ENCODE measurements at places on chromosomes 1 and 21.

GRCh38 chr1:5475572-5475971, 516.7 kb downstream of the NPHP4 start:
- DNase-seq = no peak

DNA sequence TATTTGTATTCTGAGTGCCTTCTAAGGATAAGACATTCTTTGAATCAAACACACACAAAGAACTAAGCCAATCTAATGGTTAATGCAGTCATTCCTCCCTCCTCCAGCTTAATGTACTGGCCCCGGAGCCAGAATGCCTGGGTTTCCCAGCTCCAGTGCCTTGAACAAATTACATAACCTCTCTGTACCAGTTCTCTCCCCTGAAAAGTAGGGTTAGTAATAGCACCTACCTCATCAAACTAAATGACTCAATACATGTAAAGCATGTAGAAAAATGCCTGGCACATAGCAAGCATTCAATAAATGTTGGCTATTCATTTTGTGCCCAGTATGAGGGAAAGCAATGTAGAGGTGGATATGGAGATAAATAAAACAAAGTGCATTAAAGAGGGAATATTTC, 14.0 kb downstream of the C1orf52 start:
- DNase-seq = no peak

DNA sequence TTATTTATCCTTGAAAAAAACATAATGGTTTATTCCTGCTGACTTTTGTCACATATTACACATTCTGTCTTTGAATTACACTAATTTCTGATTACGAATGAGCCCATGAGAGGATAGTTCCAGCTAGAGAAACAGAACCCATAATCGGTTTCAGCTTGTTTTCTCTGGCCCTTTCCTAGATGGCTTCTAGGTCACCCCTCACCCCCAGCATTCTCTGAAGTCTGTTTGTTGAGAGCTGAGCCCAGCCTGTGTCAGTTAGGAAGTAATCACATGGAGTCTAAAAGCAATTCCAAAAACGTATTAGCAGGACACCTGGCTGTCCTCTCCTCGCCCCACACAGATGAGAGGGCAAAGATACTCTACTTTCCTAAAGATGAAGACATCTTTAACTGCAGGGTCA, 48.9 kb downstream of the KIAA1614 start:
- DNase-seq = no peak

DNA sequence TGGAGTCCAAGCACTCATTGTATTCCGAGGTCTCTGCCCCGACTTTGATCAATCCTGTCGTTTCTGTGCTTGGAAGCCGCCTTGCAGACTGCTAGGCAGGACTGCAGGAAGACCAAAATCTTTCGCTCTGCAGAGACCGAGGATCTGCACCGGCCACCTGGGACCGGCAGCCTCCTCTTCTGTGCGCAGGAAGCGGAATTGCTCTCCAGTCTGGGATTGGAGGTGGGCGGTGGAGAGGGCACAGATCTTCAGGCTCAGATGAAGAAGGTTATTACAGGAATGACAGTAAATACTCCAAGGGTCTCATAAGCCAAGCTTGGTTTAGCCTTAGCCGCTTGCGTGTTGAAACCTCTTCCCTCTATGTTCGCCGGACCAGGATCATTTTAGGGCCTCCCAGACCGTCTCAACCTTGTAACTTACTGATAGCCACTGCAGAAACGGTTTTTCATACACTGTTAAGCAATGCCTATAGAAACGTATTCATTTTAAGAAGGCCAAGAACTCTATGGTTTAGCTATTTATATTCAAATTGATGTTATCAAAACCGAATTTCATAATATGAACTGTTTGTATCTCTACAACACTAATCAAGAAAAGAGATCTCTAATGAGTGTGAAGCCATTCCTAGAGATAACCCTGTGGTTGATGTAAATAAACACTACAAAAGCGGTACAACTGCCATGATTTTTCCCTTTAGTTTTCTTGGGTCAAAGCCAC, 1.1 kb downstream of the MIA3 start:
- DNase-seq = peak; percentile 2

- no peak for DNase-seq
Observed at GRCh38 chr1:65425697-65426096, 5.2 kb downstream of the LEPR start.

- no peak for DNase-seq
Observed at GRCh38 chr21:23488245-23488644, 2119.0 kb downstream of the MRPL39 start.

DNA sequence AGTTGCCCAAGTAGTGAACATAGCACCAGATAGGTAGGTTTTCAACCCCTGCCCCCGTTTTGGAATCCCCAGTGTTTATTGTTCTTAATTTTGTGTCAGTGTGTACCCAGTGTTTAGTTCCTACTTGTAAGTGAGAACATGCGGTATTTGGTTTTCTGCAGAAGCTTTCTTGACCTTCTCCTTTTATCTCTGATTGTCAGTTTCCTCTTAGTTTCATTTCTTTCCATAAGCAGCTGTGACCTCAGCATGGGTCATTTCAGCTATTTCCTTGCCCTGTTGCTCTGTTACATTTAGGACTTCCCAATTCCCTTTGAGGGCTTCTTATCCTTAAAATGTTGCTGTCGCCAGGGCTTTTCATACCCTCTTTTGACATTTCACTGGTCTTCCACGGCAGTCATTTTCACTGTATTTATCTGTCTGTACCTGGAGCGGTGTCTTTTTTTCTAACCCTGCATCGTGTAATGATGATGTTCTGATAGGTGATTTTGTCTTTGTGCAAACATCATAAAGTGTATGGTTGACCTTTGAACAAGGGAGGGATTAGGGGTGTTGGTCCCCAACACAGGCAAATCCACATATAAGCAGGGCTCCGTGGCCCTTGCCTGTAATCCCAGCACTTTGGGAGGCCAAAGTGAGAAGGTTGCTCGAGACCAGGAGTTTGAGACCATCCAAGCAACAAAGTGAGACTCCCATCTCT, 15.0 kb downstream of the ITSN1 start:
- DNase-seq = no peak

- no peak for DNase-seq
Observed at GRCh38 chr1:228929476-228930027, 194.3 kb downstream of the RHOU start.

DNA sequence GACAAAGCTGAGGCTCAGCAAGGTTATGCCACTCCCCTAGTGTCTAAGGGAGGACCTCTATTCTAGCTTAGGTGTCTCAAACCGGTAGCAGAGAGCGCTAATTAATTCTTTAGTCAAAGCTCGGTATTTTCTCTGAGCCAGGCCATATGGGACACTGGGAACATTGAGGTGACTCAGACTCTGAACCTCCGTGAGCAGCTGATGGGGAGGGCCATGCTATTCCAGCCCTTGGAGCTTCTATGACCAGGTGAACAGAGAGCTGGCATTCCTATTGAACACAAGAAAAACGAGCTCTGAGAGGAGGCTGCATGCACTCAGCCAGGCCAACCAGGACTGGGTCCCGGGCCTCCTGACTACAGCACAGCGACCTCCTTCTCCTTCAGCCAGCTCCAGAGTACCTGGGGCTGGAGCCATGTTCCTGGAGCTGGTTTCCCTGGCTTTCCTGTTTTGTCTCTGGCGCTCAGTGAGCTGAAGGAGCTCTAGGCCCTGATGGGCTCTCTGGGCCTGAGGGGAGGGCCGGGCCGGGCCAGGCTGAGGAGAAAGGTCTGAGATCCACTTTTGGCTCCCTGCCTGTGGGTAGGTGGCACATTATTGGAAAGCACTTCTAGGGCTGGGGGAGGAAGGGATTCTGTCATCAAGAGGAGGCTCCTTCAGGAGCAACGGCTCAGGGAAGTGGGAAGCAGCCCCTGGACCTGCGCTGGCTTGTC, 37.0 kb downstream of the SLC9A1 start:
- no peak for DNase-seq

GRCh38 chr1:152188673-152189591, 29.9 kb upstream of the RPTN start:
- DNase-seq = peak; percentile 11

- no peak for DNase-seq
Observed at GRCh38 chr1:246506367-246506673, 759 bp downstream of the SMYD3 start.

- DNase-seq = no peak
Observed at GRCh38 chr1:159008744-159009188, 941 bp upstream of the IFI16 start.

- DNase-seq = no peak
Observed at GRCh38 chr1:50970931-50971582, 1.0 kb downstream of the CDKN2C start.

DNA sequence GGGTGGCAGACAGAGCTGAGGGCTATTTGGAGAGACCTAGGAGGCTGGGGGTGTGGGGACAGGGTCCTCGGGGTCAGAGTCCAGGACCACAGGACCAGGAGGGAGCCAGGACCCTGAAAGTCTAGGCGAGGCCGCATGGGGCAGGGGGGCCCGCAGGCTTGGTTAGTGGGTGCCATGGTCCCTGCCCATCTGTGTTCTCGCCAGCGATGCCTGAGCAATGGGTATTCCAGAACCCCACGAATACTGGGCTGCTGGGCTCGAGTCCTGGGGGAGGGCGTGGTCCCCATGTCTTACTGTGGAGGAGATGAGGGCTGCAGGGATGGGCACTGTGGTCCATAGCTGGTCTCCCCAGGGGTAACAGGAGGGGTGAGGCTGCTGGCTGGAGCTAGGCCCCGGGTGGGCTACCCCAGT, 2.0 kb downstream of the KRTAP10-6 start:
- no peak for DNase-seq

DNA sequence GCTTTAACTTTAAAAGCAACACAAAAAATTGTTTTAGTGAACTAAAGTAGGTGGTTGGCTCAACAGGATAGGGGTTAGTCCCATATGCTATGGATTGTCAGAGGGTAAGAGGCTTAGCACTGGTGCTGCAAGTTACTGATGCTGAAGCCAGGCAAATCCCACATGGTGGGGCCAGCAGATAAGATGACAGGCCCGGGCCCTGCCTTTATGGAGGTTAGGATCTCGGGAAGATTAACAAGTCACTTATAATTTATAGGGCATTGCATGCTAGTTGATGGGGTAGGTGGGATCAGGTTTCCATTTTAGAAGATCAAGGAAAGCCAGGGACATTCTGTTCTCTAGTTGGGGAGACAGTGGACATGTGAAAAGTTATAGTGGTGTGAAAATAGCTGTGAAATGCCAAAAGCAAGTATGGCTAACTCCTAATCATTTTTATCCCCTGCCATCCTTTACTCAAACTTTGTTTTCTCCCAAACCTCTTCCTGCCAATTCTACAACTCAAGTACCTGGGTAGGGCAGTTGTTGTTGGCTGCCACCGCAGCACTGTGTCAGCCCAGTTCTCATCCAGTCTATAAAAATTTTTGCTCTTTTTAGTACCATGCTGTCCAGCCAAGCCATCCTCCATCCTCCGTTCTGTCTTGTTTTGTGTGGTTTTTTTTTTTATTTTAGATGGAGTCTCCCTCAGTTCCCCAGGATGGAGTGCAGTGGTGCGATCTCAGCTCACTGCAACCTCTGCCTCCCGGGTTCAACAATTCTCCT, 10.3 kb downstream of the CHAF1B start:
- no peak for DNase-seq

GRCh38 chr1:182761396-182762395, 27.9 kb upstream of the NPL start:
- no peak for DNase-seq

GRCh38 chr1:195576641-195577040, 1031.6 kb downstream of the KCNT2 start:
- DNase-seq = no peak

- no peak for DNase-seq
Observed at GRCh38 chr1:4516596-4516995, 137.8 kb upstream of the AJAP1 start.

GRCh38 chr21:41358193-41359166, 3.3 kb upstream of the MX2 start:
- DNase-seq = no peak

DNA sequence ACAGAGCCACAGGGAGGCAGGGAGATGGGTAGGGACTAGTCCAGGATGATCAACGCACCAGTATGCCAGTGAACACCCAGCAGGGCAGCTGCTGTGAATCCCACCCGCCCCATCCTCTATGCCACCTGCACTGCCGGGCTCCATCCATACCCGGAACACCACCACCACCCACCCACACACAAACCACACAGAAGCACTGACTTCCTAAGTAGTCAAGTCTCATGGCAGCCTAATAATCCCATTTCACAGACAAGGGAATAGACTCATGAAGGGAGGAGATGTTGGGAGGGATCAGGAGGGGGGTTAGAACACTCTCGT, 6.3 kb downstream of the DRAXIN start:
- DNase-seq = no peak

DNA sequence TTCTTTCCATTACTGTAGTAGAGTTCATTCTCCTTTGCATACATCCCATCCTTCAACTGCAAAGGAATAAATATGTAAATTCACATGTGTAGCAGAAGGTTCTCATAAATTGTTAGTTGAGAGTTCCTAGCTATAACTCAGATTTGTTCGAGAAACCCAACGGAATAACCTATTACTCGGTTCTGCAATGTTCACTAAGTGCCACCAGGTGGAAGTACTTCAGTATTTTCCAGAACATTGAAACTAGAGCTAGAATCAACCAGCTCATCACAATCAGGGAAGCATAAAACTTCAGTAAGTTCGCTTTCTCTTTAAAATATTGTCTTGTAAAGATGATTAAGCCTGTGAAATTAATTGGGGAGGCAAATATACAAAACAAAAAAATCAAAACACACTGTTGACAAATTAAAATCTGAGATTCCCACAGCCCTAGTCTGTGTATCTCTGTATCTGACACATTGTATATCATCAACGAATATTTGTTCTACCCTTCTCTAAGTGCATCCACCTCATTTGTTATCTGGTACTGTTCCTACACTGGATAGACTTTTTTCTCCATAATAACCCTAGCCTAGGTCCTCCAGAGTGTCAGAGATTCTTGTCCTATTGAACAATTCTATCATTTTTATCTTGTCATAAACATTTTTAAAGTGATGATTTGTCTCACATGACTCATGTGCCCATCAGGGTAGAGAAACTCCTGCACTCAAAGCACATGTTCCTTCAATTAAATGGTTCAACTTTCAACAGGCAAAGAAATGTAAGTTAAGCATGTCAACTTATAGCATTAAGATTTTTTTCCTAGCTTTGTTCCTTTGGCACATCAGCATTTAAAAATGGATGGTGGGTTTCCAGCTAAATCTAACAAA, 31.9 kb downstream of the MROH9 start:
- peak; percentile 59 for DNase-seq

GRCh38 chr1:33143698-33144097, 38.1 kb downstream of the TRIM62 start:
- DNase-seq = no peak

GRCh38 chr1:168097921-168098528, 38.7 kb downstream of the GPR161 start:
- no peak for DNase-seq

DNA sequence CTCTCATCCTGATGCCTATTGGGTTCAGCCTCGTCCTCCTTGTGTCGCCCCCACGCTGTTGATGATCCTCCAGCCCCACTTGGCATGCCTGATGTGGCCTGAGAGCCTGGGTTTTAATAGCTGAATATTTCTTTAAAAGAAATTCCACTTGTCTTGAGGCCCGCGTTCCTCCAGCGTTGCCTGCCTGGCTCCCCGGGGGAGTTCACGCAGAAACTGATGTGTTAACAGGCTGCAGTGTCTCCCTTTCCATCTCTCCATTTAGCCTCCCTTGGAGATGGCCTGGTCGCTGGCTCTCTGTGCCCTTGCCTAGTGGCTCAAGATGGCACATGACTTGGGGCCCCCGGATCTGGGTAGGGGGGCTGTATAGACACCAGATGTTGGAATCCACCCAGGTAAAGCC, 9.5 kb downstream of the ACTL8 start:
- DNase-seq = no peak

- no peak for DNase-seq
Observed at GRCh38 chr1:183315991-183316758, 102.0 kb downstream of the NMNAT2 start.
